Activated T-helper 17 cell treated with anti-CD3 and anti-CD28 coated beads, Interleukin-2, amount 50 U/mL, for 72 hours (primary cell): ENCODE measurements at places on chromosomes 16 and 17.

GRCh38 chr17:33680472-33680871 is 387.4 kb upstream of the ASIC2 start:
- ATAC-seq: no peak

GRCh38 chr16:88131256-88131655 is 180.0 kb downstream of the BANP start:
- no peak for ATAC-seq

GRCh38 chr16:4060823-4061222 is 55.4 kb downstream of the ADCY9 start:
- peak; percentile 41 for ATAC-seq

GRCh38 chr17:1563786-1564613 is 1.4 kb upstream of the PITPNA start:
- ATAC-seq: no peak

GRCh38 chr17:27329146-27329805 is 35.4 kb downstream of the WSB1 start:
- no peak for ATAC-seq

DNA sequence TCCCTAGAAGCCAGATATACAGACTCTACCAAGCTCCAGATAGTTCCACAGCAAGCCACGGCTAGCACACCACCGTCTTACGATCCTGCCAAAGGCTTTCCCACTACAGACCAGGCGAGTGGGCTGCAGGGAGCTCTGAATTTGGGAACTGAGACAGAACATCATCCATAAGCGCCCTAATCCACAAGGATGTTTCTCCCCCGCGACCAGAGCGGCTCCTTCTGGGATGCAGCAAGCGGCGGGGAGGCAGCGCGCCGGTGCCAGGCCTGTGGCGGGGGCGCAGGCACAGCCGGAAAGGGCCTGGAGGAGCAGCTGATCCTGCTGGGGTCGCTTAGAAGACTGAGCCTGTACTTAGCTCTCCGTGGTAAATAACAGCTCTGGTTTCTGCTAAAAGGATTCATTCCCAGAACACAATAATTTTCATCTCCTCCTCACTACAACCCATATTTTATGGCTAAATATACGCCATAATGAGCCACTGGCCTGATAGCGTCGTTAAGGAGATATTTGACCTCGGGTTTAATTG is 16.2 kb upstream of the FOXF1 start:
- ATAC-seq: no peak

DNA sequence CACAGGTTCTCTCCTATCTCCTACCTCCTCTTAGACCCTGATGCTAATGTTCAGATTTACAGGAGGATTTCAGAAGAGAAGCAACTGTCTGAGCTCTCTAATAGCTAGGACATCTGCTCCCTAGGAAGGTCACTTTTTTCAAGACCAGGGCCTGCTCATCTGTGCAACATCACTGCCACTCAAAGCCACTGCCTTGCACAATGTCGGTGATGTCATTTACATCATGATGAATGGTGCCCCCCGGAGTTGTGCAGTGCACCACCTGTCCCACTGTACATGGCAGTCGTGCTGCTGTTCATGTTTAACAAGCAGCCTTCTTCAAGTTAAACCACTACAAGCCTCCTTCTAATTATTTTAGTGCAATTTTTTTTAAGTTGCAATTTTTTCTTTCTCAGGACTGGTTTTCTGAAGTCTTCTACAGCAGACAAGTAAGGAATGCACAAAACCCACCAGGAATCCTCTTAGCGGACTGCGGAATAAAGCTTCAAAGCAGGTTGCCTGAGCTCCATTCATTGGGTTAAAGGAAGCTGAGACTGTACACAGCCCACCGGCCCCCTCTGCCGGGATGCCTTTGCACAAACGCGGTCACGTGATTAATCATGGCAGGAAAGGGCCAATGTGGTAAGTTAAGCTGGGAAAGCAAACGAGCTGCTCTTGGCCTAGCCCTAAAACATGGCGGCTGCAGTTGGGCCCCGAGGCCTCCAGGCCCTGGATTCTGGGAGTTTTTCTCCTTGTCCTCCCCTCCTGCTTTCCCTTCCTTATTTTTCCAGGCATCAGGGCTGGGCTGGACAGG is 74.1 kb downstream of the MYH11 start:
- ATAC-seq: no peak

DNA sequence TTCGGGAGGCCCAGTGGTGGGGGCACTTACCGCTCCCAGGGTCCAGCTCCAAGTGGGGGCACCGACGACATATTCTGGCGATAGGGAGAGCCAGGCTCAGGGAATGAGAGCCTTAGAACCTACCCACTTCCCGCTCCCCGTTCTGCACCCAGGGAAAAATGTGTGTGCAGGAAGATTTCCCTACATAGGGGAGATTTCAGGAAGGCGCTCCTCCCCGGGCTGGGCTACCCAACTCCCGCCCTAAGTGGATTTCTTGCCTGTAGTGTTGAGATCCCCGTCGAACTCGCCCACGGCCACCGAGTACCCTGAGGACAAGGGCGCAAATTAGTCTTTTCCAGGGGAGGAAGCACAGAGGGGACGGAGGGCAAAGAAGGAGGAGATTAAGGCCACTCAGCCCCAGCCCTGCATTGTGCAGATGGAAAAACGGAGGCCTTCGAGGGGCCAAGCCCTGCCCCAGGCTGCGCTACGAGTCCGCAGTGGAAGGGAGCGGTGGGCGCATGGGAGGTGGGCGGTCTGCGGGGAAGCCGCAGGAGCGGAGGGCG is 5.1 kb downstream of the ITGA2B start:
- no peak for ATAC-seq

DNA sequence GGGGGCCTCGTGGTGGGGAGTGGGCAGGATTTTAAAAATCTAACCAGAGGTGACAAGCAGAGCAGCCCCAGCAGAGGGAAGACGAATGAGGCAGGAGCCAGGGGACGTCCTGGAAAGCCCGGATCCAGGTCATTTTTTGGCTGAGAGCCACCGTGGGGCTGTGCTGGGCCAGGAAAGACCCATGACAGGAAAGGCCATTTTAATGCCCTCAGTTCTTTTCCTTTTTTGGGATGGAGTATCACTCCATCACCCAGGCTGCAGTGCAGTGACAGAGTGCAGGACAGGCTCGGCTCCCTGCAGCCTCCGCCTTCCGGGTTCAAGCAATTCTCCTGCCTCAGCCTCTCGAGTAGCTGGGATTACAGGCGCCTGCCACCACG is 30.5 kb upstream of the JPH3 start:
- no peak for ATAC-seq

DNA sequence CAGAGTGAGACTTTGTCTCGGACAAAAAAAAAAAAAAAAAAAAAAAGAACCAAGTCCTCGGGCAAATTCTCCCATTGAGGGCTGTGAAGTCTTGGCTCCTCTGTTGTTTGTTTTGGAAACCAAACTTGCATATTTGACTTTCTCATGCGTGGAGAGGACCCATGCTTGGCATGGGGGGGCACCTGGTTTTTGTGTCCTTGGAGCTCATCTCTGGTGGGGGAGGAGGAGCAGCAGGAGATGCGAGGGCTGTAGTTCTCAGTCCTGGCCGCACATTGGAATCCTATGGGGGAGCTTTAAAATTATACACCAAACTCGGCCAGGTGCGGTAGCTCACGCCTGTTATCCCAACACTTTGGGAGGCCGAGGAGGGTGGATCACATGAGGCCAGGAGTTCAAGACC is 74.5 kb downstream of the ABCC6 start:
- ATAC-seq: no peak

DNA sequence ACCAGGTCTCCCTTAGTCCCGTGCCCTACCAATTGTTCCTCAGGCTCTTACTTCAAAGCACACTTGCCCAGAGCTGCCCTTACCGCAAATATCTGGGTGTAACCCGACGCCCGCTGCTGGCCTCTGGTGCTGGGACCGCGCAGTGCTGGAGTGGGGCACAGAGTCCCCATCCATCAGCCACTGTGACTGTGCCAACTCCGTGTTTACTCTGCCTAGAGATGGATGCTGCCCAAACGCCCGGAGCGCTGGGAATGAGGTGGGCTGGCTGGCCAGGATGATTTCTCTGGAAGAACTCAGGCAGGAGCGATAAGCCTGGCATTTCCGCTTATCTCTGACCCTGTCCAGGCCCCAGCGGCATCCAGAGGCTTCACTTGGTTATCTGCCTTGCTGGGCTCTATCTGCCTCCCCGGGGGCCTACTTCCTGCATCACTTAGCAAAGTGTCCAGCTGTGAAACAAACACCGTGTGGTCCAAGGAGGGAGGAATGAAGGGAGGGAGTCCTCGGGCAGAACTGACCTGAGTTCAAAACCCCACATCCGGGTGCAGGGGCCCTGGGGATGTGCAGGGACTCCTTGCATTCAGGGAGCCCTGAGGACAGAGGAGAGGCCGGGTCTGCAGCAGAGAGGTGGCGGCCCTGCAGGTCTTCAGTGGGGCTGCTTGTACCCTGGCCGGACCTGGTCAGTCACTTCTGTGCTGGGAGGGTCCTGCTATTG is 9.4 kb upstream of the MYLK3 start:
- ATAC-seq: no peak

- no peak for ATAC-seq
These were observed 5.7 kb downstream of the LLGL1 start for GRCh38 chr17:18231164-18231563.

GRCh38 chr17:66459811-66460270 is 157.4 kb downstream of the PRKCA start:
- ATAC-seq: peak; percentile 93

DNA sequence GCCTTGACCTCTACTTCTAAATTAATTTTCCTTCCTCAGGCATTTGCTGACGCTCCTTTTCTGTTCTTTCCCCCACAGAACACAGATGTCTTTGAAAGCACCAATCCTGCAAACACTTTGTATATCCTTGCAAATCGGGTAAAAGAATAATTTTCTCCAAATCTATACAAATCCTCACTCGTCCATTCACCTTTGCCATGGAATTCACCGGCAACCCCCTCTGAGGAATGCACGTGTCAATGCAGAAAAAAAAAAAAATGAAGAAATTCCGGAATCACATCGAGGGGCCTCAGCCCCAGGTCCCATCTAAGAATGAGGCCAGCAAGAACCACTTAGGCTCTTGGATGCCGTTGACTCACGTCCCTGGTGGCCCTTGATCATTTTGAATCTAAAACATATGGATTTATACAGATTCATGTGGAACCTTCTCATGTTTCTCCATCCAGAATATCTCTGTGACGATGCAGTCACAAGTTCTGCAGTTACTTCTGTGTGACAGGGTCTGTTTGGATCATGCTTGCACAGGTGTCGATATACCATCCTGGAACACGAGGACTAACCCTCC is 136.9 kb downstream of the RBFOX3 start:
- no peak for ATAC-seq

DNA sequence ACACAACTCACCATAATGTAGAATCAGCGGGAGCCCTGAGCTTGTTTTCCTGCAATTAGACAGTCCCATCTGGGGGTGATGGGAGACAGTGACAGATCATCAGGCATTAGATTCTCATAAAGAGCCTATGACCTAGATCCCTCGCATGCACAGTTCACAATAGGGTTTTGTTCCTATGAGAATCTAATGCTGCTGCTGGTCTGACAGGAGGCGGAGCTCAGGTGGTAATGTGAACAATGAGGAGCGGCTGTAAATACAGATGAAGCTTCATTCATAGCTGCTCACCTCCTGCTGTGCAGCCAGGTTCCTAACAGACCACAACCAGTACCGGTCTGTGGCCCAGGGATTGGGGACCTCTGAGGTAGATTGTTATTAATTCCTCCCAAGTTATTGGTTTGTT is 2.9 kb upstream of the DOK4 start:
- ATAC-seq: no peak

- ATAC-seq: no peak
These were observed 20.6 kb downstream of the NPTX1 start for GRCh38 chr17:80455784-80456183.

GRCh38 chr17:13297183-13297582 is 279.4 kb upstream of the ELAC2 start:
- ATAC-seq: no peak

DNA sequence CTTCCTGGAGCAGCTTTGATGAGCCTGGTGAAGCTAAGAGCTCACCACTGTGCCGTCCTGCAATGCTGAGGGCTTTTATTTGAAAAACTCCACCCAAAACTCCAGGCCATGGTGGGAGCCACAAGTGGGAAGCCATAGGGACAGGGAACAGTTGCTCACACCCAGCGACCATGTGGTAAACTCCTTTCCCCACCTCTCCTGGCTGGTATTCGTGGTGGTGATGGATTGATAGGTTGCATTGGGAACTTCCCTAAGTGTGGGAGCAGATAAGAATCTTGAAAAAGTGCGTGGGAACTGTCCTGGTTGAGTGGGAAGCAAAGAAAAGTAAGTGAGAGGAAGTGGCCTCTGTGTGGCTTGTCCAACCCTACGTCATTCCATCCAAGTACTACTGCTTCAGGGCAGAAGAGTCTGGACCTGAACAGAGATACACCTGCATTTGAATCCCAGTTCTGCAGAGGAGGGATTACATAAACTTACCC is at the start of gene CCL1:
Gene CCL1 (minus strand): TSS at position 51 of the 479 bp plus-strand sequence. CDS start 72 bp downstream, outside the sequence.
- no peak for ATAC-seq

- no peak for ATAC-seq
These were observed 52.4 kb downstream of the ANKRD11 start for GRCh38 chr16:89437991-89438390.

DNA sequence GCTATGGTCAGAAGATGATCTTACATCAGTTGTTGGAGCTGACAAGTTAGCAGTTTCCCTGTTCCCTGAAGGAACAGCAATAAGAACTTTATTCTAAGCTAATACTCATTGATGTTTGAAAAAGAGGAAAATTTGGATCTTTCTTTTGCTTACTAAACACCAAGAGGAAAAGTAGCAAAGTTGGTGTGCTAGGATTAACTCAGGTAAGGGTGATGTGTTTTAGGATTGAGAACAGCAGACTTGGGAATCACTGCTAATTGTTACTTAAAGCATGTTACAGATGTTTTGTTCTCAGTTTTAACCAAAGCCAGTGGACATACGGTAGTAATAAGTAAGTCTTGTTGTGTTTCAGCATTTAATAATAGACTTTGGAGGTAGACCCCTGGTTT is 3.7 kb downstream of the SETD6 start:
- ATAC-seq: no peak

DNA sequence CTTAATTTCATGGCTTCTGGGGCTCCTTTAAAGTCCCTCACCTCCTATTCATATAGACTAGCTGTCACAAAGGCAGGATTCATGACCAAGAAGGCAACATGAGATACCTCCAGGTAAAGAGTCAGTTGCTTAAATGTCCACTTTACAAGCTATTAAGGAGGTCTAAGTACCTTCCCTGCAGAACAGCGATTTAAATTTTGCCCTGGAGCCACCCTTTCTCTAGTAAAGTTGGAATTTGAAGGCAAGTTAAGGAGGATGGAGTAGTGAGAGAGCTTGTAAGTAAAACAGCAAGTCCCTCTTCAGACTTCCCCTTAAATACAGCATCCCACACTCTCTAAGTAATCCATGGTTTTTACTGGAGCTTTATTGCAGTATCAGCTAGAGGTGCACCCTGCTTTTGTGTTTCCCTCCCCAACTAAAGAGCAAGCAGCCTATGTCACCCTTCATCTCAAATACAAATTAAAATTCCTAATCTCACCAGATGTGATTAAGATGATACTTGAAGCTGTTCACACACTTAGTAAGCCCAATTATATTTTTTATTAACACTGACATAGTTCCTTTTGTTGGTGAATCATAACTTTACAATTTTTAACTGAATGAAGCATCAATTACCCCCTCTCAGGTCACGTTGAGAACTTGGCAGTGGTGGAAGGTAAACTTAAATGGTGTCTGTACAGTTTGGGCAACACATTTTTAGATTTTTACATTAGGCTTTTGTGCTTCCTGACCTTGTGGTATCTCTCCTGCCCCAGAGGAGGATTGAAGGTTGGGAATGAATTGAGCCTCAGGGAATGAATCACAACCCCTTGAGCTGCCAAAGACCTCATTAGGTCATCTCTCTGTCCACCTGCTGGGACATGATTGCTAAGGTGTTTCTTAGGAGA is 108.9 kb downstream of the TANGO6 start:
- ATAC-seq: no peak

- no peak for ATAC-seq
These were observed 66.1 kb downstream of the AXIN2 start for GRCh38 chr17:65495122-65496055.
